Right hindlimb (tissue), 1 donor: ENCODE measurements at places on chromosomes 2 and 18.

DNA sequence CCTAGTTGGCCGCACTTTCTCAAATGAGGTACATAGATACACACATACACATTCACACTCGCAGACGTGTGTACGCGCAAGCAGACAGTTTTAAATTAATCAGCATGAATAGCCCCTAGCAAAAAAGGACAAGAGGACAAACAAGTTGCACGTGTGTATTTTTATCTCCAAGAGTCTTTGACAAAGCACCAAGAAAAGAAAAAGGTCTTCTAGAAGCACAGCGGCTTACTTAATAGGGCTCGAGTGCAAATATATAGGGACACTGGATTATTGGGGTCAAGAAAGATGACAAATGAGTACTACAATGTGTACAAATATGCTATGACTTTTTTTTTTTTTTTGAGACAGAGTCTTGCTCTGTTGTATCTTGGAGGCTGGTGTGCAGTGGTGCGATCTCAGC, 1.7 kb upstream of the BCL2 start:
- no peak for DNase-seq

- DNase-seq, result no peak
These were observed 18.6 kb downstream of the ADCYAP1 start for GRCh38 chr18:923144-923866.

- no peak for DNase-seq
These were observed 834.5 kb upstream of the SALL3 start for GRCh38 chr18:78145096-78145495.

- DNase-seq, result no peak
These were observed 434.2 kb downstream of the MEIS1 start for GRCh38 chr2:66869076-66869475.

DNA sequence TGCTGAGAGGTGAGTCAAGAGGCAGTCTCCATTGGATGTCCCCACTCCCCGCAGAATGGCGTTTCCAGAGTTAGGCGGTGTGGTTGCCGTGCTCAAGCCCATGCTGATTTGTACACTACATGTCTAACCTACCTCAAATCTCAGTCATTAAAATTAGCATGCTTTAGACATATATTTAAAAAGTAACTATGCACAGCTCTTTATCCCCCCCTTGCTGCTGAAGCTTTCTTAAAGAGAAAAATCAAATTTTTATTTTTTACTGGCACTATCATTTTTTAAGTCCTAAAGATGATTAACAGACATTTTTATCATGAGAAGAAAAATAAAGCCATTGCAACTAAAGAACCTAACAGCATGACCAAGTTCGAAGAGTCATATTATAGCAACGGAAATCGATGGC, 42.9 kb downstream of the BOLA3 start:
- DNase-seq, result no peak

- DNase-seq, result no peak
These were observed 35.3 kb upstream of the CAB39 start for GRCh38 chr2:230677201-230677946.
